Pulmonary artery endothelial cell (primary cell): ENCODE measurements at places on chromosomes 16 and 17. TPM values are rescaled to one million over a fixed set of nuclear protein-coding genes. Genes with fewer than 3 reads are reported as not detected.

Gene KRTAP16-1
- not detected in 2 replicates for total RNA-seq

Gene MPO
- under 0.01 TPM in 1 of 2 replicates, not detected in the other for total RNA-seq

Gene ZNF624
- total RNA-seq = 3.9 and 4.4 TPM in 2 replicates

Gene COPZ2
- 6.3 and 7.4 TPM in 2 replicates for total RNA-seq

Gene COX6A2
- not detected in 2 replicates for total RNA-seq

Gene NOG
- 0.92 and 4.4 TPM in 2 replicates for total RNA-seq

Gene TP53TG3C
- not detected in 2 replicates for total RNA-seq

Gene CCL5
- 0.13 TPM in 1 of 2 replicates, not detected in the other for total RNA-seq

Gene HOXB7
- 0.11 and 0.59 TPM in 2 replicates for total RNA-seq

Gene CTU2
- total RNA-seq = 29.6 and 33.6 TPM in 2 replicates

Gene NLGN2
- 1.7 and 2.6 TPM in 2 replicates for total RNA-seq

Gene PDILT
- total RNA-seq = not detected in 2 replicates

Gene SRL
- 0.07 and 0.11 TPM in 2 replicates for total RNA-seq

Gene TBC1D3C
- total RNA-seq = 0.39 TPM in 1 of 2 replicates, not detected in the other

Gene E2F4
- total RNA-seq = 68.3 and 82.9 TPM in 2 replicates

Gene SOST
- total RNA-seq = not detected in 2 replicates

Gene TP53TG3F
- total RNA-seq = not detected in 2 replicates

Gene STX1B
- total RNA-seq = 0.33 and 0.39 TPM in 2 replicates

Gene NKIRAS2
- total RNA-seq = 41.6 and 52.4 TPM in 2 replicates

Gene BCO1
- total RNA-seq = 0.04 and 0.07 TPM in 2 replicates

Gene SDK2
- total RNA-seq = under 0.01 and 0.04 TPM in 2 replicates

Gene CD300LF
- not detected in 2 replicates for total RNA-seq

Gene GNG13
- total RNA-seq = not detected in 2 replicates

Gene SNAI3
- total RNA-seq = 0.14 and 0.33 TPM in 2 replicates

Gene QPRT
- total RNA-seq = 0.04 and 0.13 TPM in 2 replicates

Gene KRTAP4-9
- total RNA-seq = not detected in 2 replicates

Gene KRTAP17-1
- total RNA-seq = not detected in 2 replicates

Gene TLCD2
- 1.7 and 1.9 TPM in 2 replicates for total RNA-seq

Gene BRIP1
- total RNA-seq = 7.1 and 7.9 TPM in 2 replicates

Gene LMF1
- total RNA-seq = 8.2 and 12.9 TPM in 2 replicates

Gene KRT12
- total RNA-seq = not detected in 2 replicates

Gene KRTAP4-5
- not detected in 2 replicates for total RNA-seq

Gene RNF222
- total RNA-seq = not detected in 2 replicates

Gene PRSS8
- not detected in 2 replicates for total RNA-seq

Gene BRICD5
- 1.1 and 6.5 TPM in 2 replicates for total RNA-seq

Gene TBC1D3
- total RNA-seq = not detected in 2 replicates

Gene KRTAP1-1
- not detected in 2 replicates for total RNA-seq

Gene RMI2
- 5.9 and 16.9 TPM in 2 replicates for total RNA-seq

Gene FBXO39
- total RNA-seq = 0.28 and 1.4 TPM in 2 replicates

Gene SCNN1B
- total RNA-seq = not detected in 2 replicates

Gene CTRB2
- total RNA-seq = not detected in 2 replicates

Gene CFAP52
- total RNA-seq = not detected in 2 replicates

Gene TEDC2
- 6.6 and 9.5 TPM in 2 replicates for total RNA-seq

Gene TMC8
- under 0.01 TPM in 1 of 2 replicates, not detected in the other for total RNA-seq

Gene ACSM5
- not detected in 2 replicates for total RNA-seq

Gene KRTAP2-1
- not detected in 2 replicates for total RNA-seq

Gene ERN2
- total RNA-seq = not detected in 2 replicates
